ENCODE measurements at places on chromosomes 5 and 9.

DNA sequence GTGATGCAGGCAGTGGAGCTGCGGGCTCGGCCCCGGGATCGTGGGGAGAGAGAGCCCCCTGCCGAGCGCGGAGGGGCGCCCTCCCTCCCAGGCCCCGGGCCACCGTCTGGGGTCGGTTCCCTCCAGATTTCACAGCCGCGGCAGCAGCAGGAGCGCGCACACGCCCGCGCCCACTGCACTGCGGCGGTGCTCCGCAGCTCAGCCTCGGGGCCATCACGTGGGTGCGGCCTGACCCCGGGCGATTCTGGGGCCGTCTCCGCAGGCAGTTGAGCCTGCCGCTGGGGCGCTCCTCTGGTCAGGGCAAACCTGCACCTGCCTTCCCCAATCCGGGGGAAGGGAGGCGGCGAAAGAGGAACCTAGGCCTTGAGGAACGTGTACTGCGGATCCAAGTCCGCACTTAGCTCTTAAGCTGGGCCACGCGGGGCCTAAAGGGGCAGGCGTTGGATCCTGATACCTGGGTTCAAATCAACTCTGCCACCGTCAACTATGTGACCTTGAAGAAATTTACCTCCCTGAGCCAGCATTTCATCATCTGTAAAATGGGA is 9.4 kb upstream of the DELE1 start:
- DNase-seq: no peak

- no peak for DNase-seq
Observed at GRCh38 chr5:116600876-116601275, 26.3 kb upstream of the SEMA6A start.

- DNase-seq: no peak
Observed at GRCh38 chr5:96881511-96882115, 5.3 kb downstream of the ERAP2 start.

GRCh38 chr5:77073667-77074066 is 13.4 kb downstream of the ZBED3 start:
- no peak for DNase-seq

DNA sequence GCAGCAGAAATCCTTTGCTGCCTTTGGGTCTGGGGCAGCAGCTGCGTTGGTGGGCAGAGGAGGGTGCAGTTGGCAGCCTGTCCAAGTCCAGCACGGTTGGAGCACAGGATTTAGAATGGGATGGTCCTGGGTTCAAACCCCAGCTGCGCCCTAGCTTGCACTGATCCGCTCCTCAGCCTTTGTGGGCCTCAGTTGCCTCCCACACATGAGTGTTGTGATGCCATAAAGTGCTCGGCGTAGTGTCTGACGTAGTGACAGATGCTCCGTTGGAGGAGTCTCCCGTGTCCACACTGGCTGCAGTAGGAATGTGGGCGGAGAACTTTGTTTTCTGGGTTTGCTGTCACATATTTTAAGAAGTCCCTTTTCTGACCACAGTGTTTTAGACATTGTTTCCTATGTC is 36.0 kb downstream of the SLC46A2 start:
- DNase-seq: no peak

DNA sequence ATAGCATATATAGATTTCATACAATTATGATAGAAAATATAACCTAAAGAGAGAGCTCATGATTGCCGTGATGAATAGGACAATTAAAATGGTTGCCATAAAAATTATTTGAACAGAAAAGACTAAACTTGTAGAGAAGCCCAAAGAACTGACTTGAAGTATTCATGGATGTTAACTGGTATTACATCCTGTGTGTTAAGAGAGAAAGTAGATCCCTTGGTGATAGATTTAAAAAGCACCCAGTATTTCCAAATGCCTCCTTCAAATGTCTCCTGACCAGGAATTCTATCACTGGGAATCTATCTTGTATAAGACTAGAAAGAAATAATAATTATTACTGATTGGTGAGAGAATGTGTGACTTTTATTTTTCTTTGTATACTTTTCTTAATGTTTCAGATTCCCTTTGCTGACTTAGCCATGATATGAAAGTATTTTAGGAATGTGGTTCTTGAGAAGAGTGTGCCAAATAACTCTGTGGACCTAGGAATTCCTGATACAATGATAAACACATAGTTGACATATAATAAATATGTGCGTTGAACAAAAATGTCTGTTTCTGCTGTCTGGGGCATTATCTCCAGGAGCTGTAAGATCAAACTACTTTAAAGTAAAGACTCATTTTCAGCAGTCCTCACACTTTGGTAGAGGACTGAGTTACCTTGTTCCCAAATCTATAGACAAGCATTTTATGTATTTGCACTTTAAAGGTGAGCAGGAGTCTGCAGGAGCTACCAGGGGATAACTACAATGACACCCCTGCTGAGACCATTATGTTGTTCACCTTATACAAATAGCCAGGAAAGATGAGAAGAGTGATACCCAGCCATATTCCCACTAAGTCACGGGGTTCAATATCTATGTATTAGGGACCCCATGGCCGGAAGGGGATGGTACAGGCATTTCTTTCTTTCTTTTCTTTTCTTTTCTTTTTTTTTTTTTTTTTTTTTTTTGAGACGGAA is 211.1 kb upstream of the TLE4 start:
- no peak for DNase-seq

GRCh38 chr5:59371525-59372127 is 521.9 kb downstream of the PDE4D start:
- DNase-seq: no peak

GRCh38 chr9:99220011-99220410 is 1.7 kb downstream of the ALG2 start:
- DNase-seq: no peak

GRCh38 chr5:59959330-59959729 is 65.8 kb upstream of the PDE4D start:
- no peak for DNase-seq

Measured in AG09319 (cell line).